ENCODE measurements at places on chromosomes 4 and X. TPM values are rescaled to one million over a fixed set of nuclear protein-coding genes. Genes with fewer than 3 reads are reported as not detected.

DNA sequence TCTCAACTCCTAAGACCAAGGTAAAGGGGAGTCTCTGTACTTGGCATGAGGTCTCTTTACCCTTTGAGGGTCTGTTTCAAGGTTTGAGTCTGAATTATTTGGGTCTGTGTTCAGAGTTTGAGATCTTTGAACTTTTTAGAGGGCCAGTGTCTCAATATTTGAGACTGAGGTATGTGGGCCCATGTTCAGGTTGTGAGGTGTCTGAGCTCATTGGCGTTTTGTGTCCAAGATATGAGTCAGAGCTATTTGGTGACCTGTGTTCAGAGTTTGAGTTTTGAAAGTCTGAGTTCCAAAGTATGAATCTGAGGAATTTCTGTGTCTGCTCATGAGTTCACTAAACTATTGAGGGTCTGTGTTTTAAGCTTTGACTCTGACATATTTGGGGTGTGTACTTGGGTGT lies 36.7 kb upstream of the PAGE4 start:
- H3K36me3 ChIP-seq, result peaks cover 3% of the 10 kb centered on the region
- H3K27me3 ChIP-seq, result no peaks in the 10 kb centered on the region
- H3K4me1 ChIP-seq, result no peaks in the 10 kb centered on the region
- H3K4me3 ChIP-seq, result no peak overlapping the region
- no peak overlapping the region for H3K27ac ChIP-seq
- no peak for DNase-seq

GRCh38 chrX:95949588-95949987 lies 735.1 kb upstream of the DIAPH2 start:
- no peaks in the 10 kb centered on the region for H3K4me1 ChIP-seq
- H3K27ac ChIP-seq, result no peak overlapping the region
- DNase-seq, result no peak
- no peak overlapping the region for H3K4me3 ChIP-seq

DNA sequence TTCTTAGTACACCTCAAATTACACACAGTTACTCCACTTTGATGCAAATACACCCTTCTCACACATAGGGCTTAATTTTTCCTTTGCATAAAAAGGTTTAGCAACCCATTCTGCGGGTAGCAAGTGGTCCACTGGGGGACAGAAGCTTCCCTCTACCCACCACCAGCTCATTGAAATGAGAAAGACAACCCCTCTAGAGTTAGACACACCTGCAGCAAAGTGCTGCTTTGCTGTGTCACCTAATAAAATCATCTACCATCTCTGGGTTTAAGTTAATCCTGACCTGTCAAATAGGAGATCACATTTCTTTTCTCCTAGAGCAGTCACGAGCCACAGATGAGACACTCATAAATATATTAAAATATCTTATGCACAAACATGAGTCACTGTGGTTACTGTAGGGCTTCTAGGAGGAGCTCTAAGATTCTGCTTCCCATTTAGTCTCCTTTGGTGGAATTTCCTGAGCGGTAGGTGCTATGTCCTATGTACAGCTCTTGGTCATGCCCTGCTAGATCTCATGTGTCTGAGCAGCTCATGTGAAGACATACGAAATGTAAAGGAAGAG lies 11.9 kb downstream of the BMX start:
- no peaks in the 10 kb centered on the region for H3K27me3 ChIP-seq
- no peak for DNase-seq
- no peak overlapping the region for H3K4me3 ChIP-seq
- H3K4me1 ChIP-seq, result no peaks in the 10 kb centered on the region

GRCh38 chrX:14026121-14026520 lies 3.6 kb downstream of the GEMIN8 start:
- H3K4me3 ChIP-seq, result no peak overlapping the region
- no peak overlapping the region for H3K27ac ChIP-seq
- no peaks in the 10 kb centered on the region for H3K27me3 ChIP-seq
- peaks cover 17% of the 10 kb centered on the region for H3K4me1 ChIP-seq
- H3K36me3 ChIP-seq, result no peaks in the 10 kb centered on the region

DNA sequence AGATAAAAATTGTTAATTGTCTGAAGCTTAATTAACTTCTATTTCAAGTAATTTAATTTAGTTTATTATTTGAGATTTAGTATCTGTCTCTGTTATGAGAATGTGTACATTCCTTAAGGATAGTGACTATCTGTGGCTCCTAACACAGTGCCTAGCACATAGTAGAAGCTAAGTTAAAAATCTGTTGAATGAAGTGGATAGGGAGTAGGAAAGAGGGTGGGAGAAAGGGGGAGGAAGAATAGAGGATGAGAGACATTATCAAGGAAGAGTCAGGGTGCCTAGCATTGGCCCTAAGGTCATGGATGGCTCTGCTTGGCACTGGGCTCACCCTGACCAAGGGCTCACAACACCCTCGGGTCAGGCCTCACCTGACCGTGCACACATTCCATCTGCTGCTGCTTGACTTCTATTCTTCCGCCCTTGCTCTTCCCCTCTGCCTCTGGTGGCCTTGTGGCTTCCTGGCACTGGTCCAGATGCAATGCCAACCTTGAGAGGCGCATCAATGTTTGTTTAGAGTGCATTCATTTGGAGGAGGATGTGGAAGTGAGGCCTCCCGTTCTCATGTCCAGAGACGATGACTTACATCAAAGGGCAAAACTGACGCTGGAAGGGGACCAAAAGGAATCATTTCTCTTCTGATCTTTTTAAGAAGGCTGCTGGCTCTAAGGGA lies 42.3 kb downstream of the TRIM2 start:
- H3K27me3 ChIP-seq, result no peaks in the 10 kb centered on the region
- H3K4me3 ChIP-seq, result peak overlapping the region; percentile 45
- peak overlapping the region; percentile 98 for H3K27ac ChIP-seq
- H3K4me1 ChIP-seq, result peaks cover 21% of the 10 kb centered on the region

- no peak overlapping the region for H3K27ac ChIP-seq
- no peak overlapping the region for H3K4me3 ChIP-seq
- DNase-seq, result no peak
- no peaks in the 10 kb centered on the region for H3K36me3 ChIP-seq
These were observed 177.3 kb downstream of the PABPC4L start for GRCh38 chr4:134024251-134024650.

- no peaks in the 10 kb centered on the region for H3K36me3 ChIP-seq
- H3K4me3 ChIP-seq, result no peak overlapping the region
These were observed 53.8 kb downstream of the FAM53A start for GRCh38 chr4:1630266-1630665.

DNA sequence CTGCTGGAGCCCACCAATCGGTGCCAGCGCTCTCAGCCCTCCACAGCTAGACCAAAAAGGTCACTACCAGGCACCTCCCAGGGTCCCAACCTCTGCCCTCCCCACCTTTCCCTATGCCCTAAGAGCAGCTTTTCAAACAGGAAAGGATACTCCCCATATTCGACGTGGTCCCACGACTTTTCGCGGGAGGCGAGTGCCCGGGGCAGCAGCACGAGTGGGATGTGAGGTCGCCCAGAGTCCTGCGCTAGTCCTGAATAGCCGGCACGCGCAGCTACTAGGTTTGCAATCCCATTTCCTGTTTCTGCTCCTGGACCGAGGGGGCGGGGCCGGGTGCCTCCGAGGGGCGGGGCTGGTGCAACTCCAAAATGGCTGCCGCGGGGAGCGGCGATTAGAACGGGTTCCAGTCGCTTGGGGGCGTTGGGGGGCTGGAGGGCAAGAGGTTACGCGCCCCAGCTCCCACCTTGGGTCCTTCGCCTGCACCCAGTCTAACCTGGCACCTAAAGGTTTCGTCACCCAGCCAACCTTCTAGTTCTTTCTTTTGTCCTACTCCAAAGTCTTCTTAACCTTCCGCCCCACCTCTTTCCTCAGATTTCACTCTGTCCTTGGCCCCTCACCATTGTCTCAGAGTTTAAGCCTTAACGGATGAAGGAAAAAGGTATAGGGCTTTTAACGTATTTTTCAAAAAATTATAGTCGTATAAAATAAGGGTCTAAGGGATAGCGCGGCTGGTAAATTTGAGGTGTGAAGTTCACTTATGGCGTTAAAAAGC lies 85.0 kb upstream of the TENT5D start:
- no peak overlapping the region for H3K27ac ChIP-seq
- H3K36me3 ChIP-seq, result no peaks in the 10 kb centered on the region
- no peaks in the 10 kb centered on the region for H3K4me1 ChIP-seq
- DNase-seq, result no peak
- peak overlapping the region; percentile 43 for H3K4me3 ChIP-seq

DNA sequence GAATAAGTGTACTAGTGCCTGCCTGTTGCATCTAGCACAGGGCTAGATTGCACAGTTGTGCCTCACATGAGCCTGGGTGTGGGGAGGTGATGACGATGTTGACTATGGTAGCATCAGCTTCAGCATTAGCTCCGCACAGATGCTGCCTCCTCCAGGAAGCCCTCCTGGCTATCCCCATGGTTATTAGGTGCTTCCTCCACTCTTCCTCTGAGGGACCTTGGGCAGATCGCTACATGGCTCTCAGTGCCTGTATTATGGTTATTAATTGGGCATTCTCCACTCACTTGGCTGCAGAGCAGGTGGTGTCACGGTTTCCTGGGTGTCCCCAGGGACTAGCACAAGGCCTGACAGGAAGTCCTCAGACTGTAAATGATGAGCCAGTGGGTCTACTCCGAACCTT lies 325.6 kb downstream of the ARHGAP10 start:
- no peak overlapping the region for H3K4me3 ChIP-seq
- H3K27me3 ChIP-seq, result no peaks in the 10 kb centered on the region
- H3K4me1 ChIP-seq, result peaks cover 64% of the 10 kb centered on the region
- H3K36me3 ChIP-seq, result no peaks in the 10 kb centered on the region

- H3K27me3 ChIP-seq, result no peaks in the 10 kb centered on the region
- H3K27ac ChIP-seq, result peak overlapping the region; percentile 37
- no peak for DNase-seq
- no peak overlapping the region for H3K4me3 ChIP-seq
- peaks cover 9% of the 10 kb centered on the region for H3K4me1 ChIP-seq
- no peaks in the 10 kb centered on the region for H3K36me3 ChIP-seq
These were observed 87.1 kb upstream of the FAM9C start for GRCh38 chrX:13131396-13132137.

GRCh38 chr4:188121530-188121929 lies 12.1 kb upstream of the TRIML2 start:
- H3K36me3 ChIP-seq, result no peaks in the 10 kb centered on the region
- no peaks in the 10 kb centered on the region for H3K27me3 ChIP-seq
- no peaks in the 10 kb centered on the region for H3K4me1 ChIP-seq

- no peaks in the 10 kb centered on the region for H3K36me3 ChIP-seq
- H3K4me3 ChIP-seq, result no peak overlapping the region
- peaks cover 40% of the 10 kb centered on the region for H3K27me3 ChIP-seq
- H3K4me1 ChIP-seq, result peaks cover 4% of the 10 kb centered on the region
- DNase-seq, result no peak
- H3K27ac ChIP-seq, result no peak overlapping the region
These were observed 16.6 kb downstream of the CLCN4 start for GRCh38 chrX:10173331-10173900.

DNA sequence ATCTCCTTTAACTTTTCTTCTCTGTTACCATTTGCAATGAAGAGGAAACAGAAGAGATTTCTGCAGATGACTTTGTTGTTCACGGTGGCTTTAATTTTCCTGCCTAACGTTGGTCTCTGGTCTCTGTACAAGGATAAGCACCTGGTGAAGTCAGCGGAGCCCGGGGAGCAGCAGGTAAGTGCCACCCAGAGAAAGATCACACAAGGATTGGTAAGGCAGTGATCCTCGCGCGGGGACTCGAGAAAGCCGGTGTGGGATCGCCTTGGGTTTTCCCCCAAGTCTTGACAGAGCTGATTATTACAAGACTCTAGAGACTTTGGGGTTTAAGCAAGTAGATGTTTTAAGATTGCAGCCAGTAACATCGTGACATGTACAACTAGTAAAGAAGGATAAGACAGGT lies 1.3 kb downstream of the GALNTL6 start:
- H3K4me1 ChIP-seq, result no peaks in the 10 kb centered on the region
- DNase-seq, result no peak
- peaks cover 2% of the 10 kb centered on the region for H3K36me3 ChIP-seq
- no peak overlapping the region for H3K4me3 ChIP-seq

DNA sequence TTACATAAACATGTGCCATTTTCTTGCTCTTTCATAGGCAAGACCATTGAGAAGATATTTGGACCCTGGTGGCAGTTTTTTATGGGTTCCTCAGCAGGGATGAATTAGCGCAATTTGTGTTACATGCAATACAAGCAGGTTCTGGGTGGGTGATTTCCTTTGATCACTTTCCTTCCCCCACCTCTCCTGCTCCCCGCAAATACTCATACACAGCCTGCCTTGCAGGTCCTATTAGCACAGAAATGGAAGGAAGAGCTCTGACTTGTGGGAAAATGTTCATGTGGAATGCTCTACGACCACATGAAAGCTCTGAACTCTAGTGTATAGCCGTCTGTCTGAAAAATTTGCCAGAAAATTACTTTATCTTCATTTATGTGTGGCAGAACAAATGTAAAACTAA lies 361.0 kb upstream of the FAT1 start:
- no peaks in the 10 kb centered on the region for H3K36me3 ChIP-seq
- H3K27me3 ChIP-seq, result no peaks in the 10 kb centered on the region
- H3K4me1 ChIP-seq, result no peaks in the 10 kb centered on the region

- H3K4me3 ChIP-seq, result no peak overlapping the region
- H3K27ac ChIP-seq, result no peak overlapping the region
- no peaks in the 10 kb centered on the region for H3K4me1 ChIP-seq
- peaks cover 6% of the 10 kb centered on the region for H3K36me3 ChIP-seq
- no peak for DNase-seq
- H3K27me3 ChIP-seq, result no peaks in the 10 kb centered on the region
These were observed 12.4 kb downstream of the CTSO start for GRCh38 chr4:155941085-155941790.

GRCh38 chr4:174549721-174550120 lies 27.4 kb upstream of the HPGD start:
- H3K36me3 ChIP-seq, result no peaks in the 10 kb centered on the region
- H3K27me3 ChIP-seq, result no peaks in the 10 kb centered on the region
- H3K27ac ChIP-seq, result no peak overlapping the region
- no peaks in the 10 kb centered on the region for H3K4me1 ChIP-seq
- no peak overlapping the region for H3K4me3 ChIP-seq
- no peak for DNase-seq

GRCh38 chr4:188316391-188316790 lies 177.2 kb downstream of the TRIML1 start:
- no peak overlapping the region for H3K4me3 ChIP-seq
- H3K27ac ChIP-seq, result no peak overlapping the region
- DNase-seq, result no peak
- no peaks in the 10 kb centered on the region for H3K36me3 ChIP-seq

GRCh38 chr4:176945334-176945733 lies 152.6 kb upstream of the VEGFC start:
- no peaks in the 10 kb centered on the region for H3K4me1 ChIP-seq
- no peak for DNase-seq
- no peaks in the 10 kb centered on the region for H3K36me3 ChIP-seq
- no peak overlapping the region for H3K4me3 ChIP-seq
- no peaks in the 10 kb centered on the region for H3K27me3 ChIP-seq

The BGN gene
- not detected for total RNA-seq

The TEX11 gene
- not detected for total RNA-seq

The MAGEA1 gene
- not detected for total RNA-seq

The AKAP14 gene
- not detected for total RNA-seq

The EPGN gene
- total RNA-seq, result not detected

The SATL1 gene
- not detected for total RNA-seq

The PDZD4 gene
- total RNA-seq, result 31.1 TPM
